ENCODE measurements at places on chromosomes 2 and 18.

- no peak for DNase-seq
These were observed 148.1 kb upstream of the SIX3 start for GRCh38 chr2:44793322-44793870.

GRCh38 chr2:45850558-45850957 lies 199.1 kb downstream of the PRKCE start:
- DNase-seq = no peak

GRCh38 chr2:49069829-49070228 lies 84.5 kb downstream of the FSHR start:
- DNase-seq = no peak

GRCh38 chr2:99862566-99862965 lies 279.8 kb downstream of the AFF3 start:
- no peak for DNase-seq

- DNase-seq = no peak
These were observed 245.5 kb downstream of the MYCN start for GRCh38 chr2:16185801-16186272.

DNA sequence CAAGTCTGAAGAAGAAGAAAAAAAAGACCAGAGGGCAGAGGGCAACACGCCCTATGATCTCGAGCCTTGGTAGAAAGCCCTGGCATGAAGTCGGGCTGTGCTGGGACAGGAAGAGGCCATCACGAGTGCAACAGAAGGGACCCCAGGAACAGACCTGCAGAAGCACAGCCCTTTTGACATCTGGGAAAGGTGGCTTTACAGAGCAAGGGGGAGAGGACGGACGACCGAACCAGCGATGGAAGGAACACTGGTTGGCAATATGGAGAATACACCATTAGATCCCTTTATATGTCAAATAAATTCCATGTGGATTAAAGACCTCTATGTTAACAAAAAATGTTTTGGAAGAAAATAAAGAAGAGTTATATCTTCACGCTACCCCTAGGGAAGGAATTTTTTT lies 10.7 kb downstream of the KIF1A start:
- no peak for DNase-seq
